ENCODE measurements at places on chromosomes 4 and X.

- DNase-seq: peak; percentile 36
Measured at GRCh38 chr4:56505269-56506130, at the start of gene ARL9. Gene ARL9, plus strand, starts transcription at chr4:56505791. Its CDS starts 72 bp downstream, at chr4:56505863.

DNA sequence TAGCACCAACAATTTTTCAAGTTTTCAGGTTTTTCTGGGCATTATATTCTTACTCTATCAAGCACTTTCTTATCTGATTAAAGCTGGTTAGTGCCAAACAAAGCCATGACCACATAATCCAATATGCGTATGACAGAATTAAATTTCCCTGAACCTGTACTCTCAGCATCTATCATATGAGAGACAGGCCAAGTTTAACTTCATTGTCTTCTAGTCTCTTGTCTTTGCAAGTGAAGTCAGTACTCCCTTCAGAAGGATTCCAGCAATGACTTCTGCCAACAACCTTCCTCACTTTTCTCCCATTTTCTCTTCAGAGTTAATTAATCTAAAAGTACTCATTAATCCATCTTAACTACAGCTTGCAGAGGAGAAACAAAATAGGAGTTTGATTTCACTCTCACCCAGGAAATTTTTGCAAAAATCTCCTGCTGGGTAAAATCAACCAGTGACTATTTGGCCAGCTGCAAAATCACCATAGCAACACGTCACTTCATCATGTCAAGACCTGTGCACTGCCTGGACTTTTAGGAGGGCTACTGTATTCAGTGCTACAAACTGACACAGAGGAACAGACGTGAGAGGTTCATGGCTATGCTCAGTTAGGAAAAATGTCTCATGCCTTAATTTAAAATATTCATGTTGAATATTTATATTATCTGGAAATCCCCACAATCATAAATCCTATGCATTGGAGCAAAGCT, 208.4 kb downstream of the ANTXR2 start:
- DNase-seq: no peak

DNA sequence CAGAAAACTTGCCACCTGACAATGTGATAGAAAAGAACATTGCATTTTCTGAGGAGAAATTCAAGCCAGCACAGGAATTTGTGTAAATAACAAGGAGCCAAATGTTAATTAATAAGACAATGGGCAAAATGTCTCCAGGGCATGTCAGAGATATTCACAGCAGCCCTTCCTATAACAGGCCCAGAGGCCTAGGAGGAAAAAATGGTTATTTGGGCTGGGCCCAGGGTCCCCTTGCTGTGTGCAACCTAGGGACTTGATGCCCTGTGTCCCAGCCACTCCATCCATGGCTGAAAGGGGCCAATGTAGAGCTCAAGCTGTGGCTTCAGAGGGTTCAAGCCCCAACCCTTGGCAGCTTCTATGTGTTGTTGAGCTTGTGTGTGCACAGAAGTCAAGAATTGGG, 55.5 kb upstream of the GABRG1 start:
- DNase-seq: no peak

DNA sequence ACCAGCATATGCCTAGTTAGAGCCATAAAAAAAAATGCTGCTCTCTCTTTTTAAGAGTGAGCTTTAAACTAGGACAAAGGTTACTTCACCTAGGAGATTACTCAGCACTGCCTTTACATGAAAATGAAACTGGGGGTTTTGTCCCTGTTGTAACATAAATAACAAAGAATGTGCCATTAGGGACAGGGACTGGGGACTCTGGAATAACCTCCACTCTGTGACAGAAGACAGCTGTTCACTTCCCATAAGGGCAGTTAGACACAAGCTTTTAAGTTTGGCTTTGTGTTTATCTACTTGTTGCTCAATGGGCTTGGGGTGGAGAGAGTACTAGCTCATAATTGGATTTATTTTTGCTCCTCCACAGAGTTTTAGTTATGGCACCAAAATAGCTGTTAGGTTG, 11.9 kb downstream of the ENPEP start:
- no peak for DNase-seq

All from stimulated activated CD4-positive, alpha-beta T cell treated with anti-CD3 and anti-CD28 coated beads, Interleukin-15, amount 100 ng/mL, for 1 hour (primary cell).